Kidney (tissue), 22 donors: ENCODE measurements at places on chromosomes 16 and 17.

- H3K4me1 ChIP-seq = no peaks in the 10 kb centered on the region
- H3K27me3 ChIP-seq = no peaks in the 10 kb centered on the region
- H3K4me3 ChIP-seq = no peak overlapping the region
- H3K27ac ChIP-seq = no peak overlapping the region
- H3K36me3 ChIP-seq = no peaks in the 10 kb centered on the region
Observed at GRCh38 chr16:47204736-47205504, 61.2 kb upstream of the NETO2 start.

GRCh38 chr16:56121156-56121500 is 70.2 kb upstream of the GNAO1 start:
- no peaks in the 10 kb centered on the region for H3K4me1 ChIP-seq
- no peak for DNase-seq
- H3K36me3 ChIP-seq = no peaks in the 10 kb centered on the region
- H3K27me3 ChIP-seq = no peaks in the 10 kb centered on the region
- H3K27ac ChIP-seq = no peak overlapping the region

- no peaks in the 10 kb centered on the region for H3K36me3 ChIP-seq
- DNase-seq = no peak
- no peaks in the 10 kb centered on the region for H3K4me1 ChIP-seq
- H3K4me3 ChIP-seq = no peak overlapping the region
- H3K27ac ChIP-seq = no peak overlapping the region
Observed at GRCh38 chr17:1331708-1332107, 52.2 kb downstream of the TRARG1 start.

DNA sequence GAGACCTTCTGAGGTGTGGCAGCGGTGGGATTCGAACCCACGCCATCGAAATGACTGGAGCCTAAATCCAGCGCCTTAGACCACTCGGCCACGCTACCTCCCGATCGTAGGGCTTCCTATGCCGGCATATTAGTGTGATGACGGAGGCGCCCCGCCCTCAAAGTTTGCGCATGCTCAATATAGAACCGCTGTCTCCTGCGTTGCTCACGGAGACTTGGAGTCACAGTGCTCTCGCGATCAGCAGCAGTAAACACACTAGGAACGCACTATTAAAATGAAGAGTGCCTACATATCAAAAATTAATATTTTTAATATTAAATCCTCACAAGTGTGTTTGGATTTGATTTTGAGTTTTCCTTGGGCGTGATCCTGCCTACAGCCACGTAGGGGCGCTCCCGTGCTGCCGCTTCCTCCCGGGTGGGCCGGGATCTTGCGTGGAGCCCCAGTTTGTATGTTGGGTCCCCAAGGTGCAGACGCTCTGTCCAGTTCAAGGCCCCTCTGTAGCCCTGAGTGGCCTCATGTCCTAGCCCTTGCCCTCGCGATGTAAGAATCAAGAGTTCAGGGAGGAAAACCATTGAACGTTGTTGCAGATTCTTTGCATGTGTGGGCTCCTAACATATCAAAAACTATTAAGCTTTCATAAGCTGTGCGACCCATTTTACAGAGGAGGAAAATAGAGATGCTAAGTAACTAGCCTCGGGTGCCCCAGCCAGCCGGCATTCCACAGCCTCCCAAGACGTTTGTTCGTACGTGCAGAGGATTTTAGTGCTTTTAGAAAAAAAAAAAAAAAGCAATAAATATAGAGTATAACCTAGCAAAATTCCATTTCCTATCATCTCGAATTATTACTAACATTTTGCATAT is 10.2 kb upstream of the EEF2K start:
- H3K4me3 ChIP-seq = peak overlapping the region; percentile 88
- peak; percentile 98 for DNase-seq
- H3K27ac ChIP-seq = peak overlapping the region; percentile 61
- H3K4me1 ChIP-seq = peaks cover 10% of the 10 kb centered on the region
- H3K27me3 ChIP-seq = no peaks in the 10 kb centered on the region

DNA sequence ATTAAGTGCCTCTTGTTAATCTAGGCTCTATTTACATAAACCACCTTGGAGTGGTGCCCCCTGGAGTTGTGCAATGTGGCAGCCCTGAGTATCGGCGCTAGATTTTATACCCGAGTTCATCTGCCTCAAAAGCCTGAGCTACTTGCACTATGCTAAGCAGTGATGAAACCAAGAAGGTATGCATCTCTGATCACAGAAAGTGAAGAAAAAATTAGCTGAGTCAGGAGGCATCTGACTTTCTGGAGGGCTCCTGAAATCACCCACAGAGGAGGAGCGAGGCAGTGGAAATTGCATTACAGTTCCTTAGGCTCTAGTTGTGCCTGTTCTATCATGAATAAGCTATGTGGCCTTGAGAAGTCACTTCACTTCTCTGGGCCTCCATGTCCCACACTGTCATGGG is 80.3 kb upstream of the PSMD7 start:
- no peak overlapping the region for H3K27ac ChIP-seq
- no peaks in the 10 kb centered on the region for H3K4me1 ChIP-seq
- H3K4me3 ChIP-seq = no peak overlapping the region
- no peak for DNase-seq
- no peaks in the 10 kb centered on the region for H3K36me3 ChIP-seq
- H3K27me3 ChIP-seq = no peaks in the 10 kb centered on the region

- no peak for DNase-seq
- peaks cover 39% of the 10 kb centered on the region for H3K4me1 ChIP-seq
Observed at GRCh38 chr17:41660221-41660711, 28.4 kb upstream of the EIF1 start.

DNA sequence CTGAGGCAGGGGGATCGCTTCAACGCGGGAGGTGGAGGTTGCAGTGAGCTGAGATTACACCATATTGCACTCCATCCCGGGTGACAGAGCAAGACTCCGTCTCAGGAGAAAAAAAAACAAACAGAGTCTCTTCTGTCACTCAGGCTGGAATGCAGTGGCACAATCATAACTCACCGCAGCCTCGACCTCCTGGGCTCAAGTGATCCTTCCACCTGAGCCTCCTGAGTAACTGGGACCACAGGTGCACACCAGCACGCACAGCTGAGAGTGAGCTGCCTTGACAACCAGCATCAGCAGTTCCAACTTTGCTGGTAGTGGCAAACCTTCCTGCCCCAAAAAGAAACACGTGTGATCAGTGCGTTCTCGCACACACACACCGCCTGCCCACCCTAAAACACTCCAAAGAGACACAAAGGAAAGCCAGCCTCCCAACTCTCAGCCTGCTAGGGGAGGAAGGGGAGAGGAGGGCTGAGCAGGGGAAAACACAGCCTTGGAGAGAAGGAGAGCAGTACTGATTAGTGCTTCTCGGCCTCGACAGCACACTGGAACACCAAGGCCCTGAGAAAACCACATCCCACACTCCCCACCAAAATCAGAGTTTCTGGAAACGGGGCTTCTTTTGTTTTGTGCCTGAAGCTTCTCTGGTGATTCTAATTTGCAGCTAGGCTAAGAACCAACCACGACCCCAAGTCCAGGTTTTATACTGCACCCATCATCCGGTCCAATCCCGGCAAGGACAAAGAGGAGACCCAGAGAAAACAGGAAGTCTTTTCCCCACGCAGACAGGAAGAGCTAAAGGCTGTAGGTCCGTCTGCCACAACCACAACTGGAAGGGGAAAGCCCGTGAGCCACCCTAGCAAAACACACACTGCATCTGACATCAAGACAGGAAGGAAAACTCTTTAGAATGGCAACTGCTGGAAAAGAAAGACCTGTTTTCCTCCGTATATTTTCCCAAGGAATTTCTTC is 28.8 kb downstream of the ZCCHC14 start:
- peaks cover 5% of the 10 kb centered on the region for H3K4me1 ChIP-seq
- H3K4me3 ChIP-seq = no peak overlapping the region
- peaks cover 1% of the 10 kb centered on the region for H3K36me3 ChIP-seq
- no peak for DNase-seq
- no peaks in the 10 kb centered on the region for H3K27me3 ChIP-seq

GRCh38 chr17:5740937-5741336 is 156.6 kb upstream of the NLRP1 start:
- H3K27ac ChIP-seq = no peak overlapping the region
- no peaks in the 10 kb centered on the region for H3K4me1 ChIP-seq
- DNase-seq = no peak
- no peak overlapping the region for H3K4me3 ChIP-seq

GRCh38 chr16:23907457-23907902 is 71.7 kb downstream of the PRKCB start:
- no peaks in the 10 kb centered on the region for H3K4me1 ChIP-seq
- no peak overlapping the region for H3K27ac ChIP-seq
- no peaks in the 10 kb centered on the region for H3K36me3 ChIP-seq
- H3K4me3 ChIP-seq = no peak overlapping the region
- DNase-seq = no peak

- H3K4me1 ChIP-seq = peaks cover 2% of the 10 kb centered on the region
- no peak overlapping the region for H3K4me3 ChIP-seq
- H3K27me3 ChIP-seq = no peaks in the 10 kb centered on the region
- DNase-seq = no peak
- H3K27ac ChIP-seq = no peak overlapping the region
Observed at GRCh38 chr16:20874088-20874581, 26.0 kb downstream of the DCUN1D3 start.

- H3K4me1 ChIP-seq = no peaks in the 10 kb centered on the region
- no peak overlapping the region for H3K4me3 ChIP-seq
- no peak overlapping the region for H3K27ac ChIP-seq
Observed at GRCh38 chr16:88355389-88356123, 27.2 kb upstream of the ZNF469 start.

GRCh38 chr16:80288616-80289015 is 252.2 kb upstream of the DYNLRB2 start:
- DNase-seq = no peak
- no peaks in the 10 kb centered on the region for H3K36me3 ChIP-seq
- no peaks in the 10 kb centered on the region for H3K4me1 ChIP-seq
- H3K27ac ChIP-seq = no peak overlapping the region
- no peaks in the 10 kb centered on the region for H3K27me3 ChIP-seq

DNA sequence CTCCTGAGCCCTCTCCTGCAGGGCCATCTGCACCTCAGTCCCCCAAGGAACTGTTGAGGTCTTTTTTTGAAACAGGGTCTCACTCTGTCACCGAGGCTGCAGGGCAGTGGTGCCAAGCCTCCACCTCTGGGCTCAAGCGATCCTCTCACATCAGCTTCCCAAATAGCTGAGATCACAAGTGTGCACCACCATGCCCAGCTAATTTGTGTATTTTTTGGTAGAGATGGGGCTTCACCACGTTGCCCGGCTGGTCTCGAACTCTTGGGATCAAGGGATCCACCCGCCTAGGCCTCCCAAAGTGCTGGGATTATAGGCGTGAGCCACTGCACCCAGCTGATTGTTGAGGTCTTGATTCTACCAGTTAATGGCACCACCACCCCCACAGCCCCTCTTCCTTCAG is 27.9 kb upstream of the ENDOV start:
- H3K27me3 ChIP-seq = no peaks in the 10 kb centered on the region
- H3K36me3 ChIP-seq = peaks cover 64% of the 10 kb centered on the region
- DNase-seq = no peak
- H3K4me3 ChIP-seq = no peak overlapping the region
- H3K27ac ChIP-seq = no peak overlapping the region
- H3K4me1 ChIP-seq = peaks cover 4% of the 10 kb centered on the region

DNA sequence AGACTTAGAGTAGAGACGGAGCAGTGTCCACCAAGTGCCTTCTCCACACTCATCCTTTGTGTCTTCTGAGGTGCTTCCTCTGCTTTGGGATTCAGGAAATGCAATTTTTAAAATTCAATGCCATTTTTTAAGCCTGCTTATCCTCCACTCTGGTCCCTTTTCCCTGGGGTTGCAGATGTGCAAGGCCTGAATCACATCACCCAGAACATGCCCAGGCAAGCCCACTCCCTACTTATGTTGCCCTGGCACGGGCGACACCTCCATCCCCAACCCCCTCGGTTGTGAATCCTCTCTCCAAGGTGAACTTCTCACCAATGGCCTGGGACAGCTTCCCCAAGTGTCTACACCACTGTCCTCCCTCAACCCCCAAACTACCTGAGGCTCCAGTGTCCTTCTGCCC is 116.2 kb downstream of the C17orf67 start:
- H3K4me3 ChIP-seq = no peak overlapping the region
- no peak for DNase-seq
- H3K36me3 ChIP-seq = no peaks in the 10 kb centered on the region
- no peaks in the 10 kb centered on the region for H3K27me3 ChIP-seq
- H3K4me1 ChIP-seq = no peaks in the 10 kb centered on the region

- H3K36me3 ChIP-seq = no peaks in the 10 kb centered on the region
- H3K4me1 ChIP-seq = peaks cover 45% of the 10 kb centered on the region
- H3K27me3 ChIP-seq = no peaks in the 10 kb centered on the region
- no peak overlapping the region for H3K4me3 ChIP-seq
- peak; percentile 66 for DNase-seq
Observed at GRCh38 chr17:27496437-27496943, 40.2 kb downstream of the KSR1 start.

- DNase-seq = peak; percentile 65
- H3K4me3 ChIP-seq = no peak overlapping the region
- no peaks in the 10 kb centered on the region for H3K36me3 ChIP-seq
Observed at GRCh38 chr16:2469399-2470233, 1.5 kb upstream of the NTN3 start.

GRCh38 chr17:19720210-19720475 is 3.8 kb upstream of the SLC47A2 start:
- H3K27me3 ChIP-seq = no peaks in the 10 kb centered on the region
- H3K36me3 ChIP-seq = no peaks in the 10 kb centered on the region
- peaks cover 48% of the 10 kb centered on the region for H3K4me1 ChIP-seq
- H3K27ac ChIP-seq = peak overlapping the region; percentile 72
- H3K4me3 ChIP-seq = no peak overlapping the region

DNA sequence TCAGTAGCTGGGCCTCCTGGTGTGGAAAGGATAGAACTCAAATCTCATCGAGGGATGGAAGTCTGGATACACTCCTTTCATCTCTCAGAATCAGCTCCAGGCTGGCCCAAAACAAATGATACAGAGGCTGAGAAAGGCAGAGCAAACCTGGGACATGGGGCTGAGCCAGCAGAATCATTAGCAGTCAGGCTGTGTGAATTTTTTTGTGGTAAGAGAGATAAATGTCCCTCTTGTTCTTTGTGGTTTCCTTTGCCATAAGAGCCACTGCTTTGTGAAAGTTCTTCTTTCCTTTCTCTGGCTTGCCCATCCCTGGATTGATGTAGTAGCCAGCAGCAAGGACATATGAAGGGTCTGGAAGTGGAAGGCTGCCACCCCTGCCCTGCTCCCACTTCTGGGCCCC is 146.2 kb downstream of the CDH13 start:
- H3K4me1 ChIP-seq = no peaks in the 10 kb centered on the region
- no peak overlapping the region for H3K4me3 ChIP-seq
- H3K27ac ChIP-seq = no peak overlapping the region
- DNase-seq = no peak
- H3K27me3 ChIP-seq = no peaks in the 10 kb centered on the region
